ENCODE measurements at places on chromosomes 3 and 15.

DNA sequence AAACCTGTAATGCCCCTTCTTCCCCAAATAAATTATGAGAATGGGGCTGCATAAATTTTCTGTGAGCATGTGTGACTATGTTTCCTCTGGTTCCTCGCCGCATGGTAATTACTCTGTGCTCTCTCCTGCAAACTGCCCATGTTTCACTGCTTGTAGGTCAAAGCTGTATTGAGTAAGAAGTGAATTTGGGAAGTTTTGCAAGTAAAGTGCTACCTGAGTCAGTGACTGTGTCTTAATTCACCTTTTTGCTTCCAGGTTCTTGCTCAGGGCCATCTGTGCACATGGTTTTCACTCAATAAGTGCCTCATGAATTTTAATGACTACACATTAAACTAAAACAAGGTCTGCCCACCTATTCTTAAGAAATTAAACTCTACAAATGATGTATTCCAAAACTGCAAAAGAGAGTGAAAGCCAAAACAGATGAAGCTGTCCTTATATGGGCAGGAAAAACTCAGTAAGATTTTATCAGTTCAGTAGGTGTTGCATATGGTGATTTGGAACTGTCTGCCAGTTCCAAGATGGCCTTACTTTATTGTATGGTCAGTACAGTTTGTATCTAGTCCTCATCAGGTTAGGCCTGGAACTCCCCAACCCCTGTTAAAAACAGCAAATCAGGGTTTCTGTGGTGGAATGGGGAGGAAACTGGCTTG, 100.0 kb downstream of the LPP start:
- no peak for DNase-seq

DNA sequence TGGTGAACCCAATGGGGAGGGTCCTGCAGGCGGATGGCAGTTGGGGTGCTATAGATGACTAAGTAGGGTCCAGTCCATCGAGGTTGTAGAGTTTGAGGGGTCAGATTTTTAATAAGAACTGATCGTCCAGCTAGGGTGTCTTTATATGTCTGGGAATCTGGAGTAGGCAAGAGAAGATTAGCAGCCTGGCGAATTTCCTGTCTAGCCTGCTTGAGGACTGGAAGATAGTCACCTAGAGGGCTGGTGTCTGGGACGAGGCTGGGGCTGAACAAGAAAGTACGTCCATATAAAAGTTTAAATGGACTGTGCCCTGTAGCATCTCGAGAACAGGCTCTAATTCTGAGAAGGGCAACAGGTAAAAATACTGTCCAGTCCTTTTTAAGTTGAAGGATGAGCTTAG, 6.7 kb upstream of the IP6K2 start:
- DNase-seq: no peak

GRCh38 chr15:101120987-101121386, 130.9 kb downstream of the CHSY1 start:
- DNase-seq: no peak

- peak; percentile 18 for DNase-seq
These were observed 116.1 kb upstream of the KLHL25 start for GRCh38 chr15:85910834-85911233.

- no peak for DNase-seq
These were observed 8.3 kb upstream of the PIGZ start for GRCh38 chr3:196976941-196977340.

DNA sequence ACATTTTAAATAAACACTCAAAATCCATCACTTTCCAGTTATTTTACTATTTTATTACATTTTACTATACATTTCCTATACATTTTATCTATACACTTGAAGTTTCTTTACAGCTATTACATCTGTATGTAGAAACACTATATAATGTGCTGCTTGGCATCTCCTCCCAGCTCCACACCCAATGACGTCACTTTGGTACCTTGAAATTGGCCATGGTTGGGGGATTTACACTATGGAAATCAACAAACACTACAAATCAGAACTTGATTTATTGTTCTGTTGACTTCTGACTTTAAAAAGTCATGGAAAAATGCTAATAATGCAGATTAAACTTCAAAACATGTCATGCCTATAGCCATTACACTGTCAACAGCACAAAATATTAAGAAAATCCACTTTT, 48.9 kb upstream of the STT3B start:
- no peak for DNase-seq

DNA sequence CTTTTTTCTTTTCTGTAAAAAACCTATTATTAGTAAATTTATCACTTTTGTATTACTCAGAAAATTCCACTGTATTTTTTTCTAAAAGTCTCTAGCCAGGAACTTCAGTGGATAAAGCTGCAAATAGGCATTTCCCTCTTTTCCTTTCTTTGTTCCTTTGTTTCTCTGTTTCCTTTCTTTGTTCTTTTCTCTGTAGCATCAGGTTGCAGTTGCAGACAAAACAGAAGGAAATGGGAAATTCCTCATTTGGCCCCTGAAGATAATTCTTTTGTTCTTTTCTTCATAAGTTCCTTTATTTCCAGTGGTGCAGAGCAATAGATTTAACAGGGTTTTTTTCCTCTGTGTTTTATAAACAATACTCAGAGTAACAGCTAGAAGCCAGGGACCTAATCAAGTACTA, 416.5 kb downstream of the TBL1XR1 start:
- DNase-seq: no peak

DNA sequence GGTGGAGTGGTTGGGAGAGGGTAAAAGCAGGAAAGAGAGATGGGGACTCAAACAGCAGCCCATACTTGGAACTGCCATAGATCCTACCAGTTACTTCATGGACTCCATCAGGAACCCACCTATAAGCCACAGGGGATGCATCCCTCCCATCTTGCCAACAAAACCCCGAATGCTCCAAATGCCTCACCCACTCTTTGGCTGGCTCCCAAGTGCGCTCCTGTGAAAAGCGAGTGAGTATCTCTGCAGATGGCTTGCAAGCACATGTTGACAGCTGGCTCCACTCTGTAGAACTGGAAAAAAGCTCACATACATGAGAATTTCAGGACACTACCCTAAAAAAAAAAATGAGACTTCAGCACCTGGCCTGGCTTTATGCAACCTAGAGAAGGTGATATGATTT, 151.0 kb downstream of the UBE3A start:
- no peak for DNase-seq

GRCh38 chr15:91482799-91483198, 370.7 kb upstream of the SLCO3A1 start:
- no peak for DNase-seq

- DNase-seq: no peak
These were observed 96.0 kb upstream of the TSC22D2 start for GRCh38 chr3:150312018-150312657.

- DNase-seq: no peak
These were observed 390.2 kb downstream of the NR2F2 start for GRCh38 chr15:96720656-96721055.

GRCh38 chr3:187811585-187812250, 66.5 kb upstream of the BCL6 start:
- no peak for DNase-seq

GRCh38 chr3:115553796-115554486, 69.4 kb upstream of the GAP43 start:
- no peak for DNase-seq

GRCh38 chr15:86743283-86743903, 663.7 kb downstream of the AGBL1 start:
- DNase-seq: no peak

- no peak for DNase-seq
These were observed 18.5 kb downstream of the LIMD1 start for GRCh38 chr3:45612918-45613602.

DNA sequence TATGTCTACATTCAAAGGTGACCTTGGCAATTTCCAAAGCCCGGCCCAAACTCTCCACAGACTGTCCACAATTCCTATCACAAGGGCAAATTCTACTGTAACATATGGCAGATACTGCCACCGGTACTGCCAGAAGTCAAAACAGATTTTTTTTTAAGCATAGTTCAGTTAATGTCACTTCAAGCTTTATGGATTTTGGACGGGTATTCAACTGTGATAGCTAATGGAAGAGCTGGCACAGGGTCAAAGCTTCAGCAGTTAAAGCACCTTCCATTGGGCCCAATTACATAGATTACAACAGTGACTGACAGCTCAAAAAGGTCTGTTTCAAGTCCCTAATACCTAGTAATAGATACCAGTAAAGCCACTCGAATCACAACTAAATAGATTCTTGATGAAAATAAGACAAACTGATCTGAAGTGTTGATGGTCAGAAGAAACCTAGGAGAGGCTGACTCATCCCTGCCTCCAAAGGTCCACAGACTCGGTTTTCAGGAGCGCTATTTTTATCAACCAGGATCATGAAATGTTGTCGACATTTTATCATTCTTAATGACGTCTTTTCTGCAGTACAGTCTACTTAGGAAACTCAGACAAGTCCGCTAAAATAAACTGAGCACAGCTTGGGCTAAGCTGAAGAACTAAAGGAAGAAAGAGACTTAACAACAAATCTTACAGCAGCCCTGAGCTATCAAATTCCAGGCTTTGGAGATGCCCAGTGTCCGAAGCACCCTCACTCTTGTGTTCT, 38.7 kb downstream of the ANXA2 start:
- DNase-seq: no peak

DNA sequence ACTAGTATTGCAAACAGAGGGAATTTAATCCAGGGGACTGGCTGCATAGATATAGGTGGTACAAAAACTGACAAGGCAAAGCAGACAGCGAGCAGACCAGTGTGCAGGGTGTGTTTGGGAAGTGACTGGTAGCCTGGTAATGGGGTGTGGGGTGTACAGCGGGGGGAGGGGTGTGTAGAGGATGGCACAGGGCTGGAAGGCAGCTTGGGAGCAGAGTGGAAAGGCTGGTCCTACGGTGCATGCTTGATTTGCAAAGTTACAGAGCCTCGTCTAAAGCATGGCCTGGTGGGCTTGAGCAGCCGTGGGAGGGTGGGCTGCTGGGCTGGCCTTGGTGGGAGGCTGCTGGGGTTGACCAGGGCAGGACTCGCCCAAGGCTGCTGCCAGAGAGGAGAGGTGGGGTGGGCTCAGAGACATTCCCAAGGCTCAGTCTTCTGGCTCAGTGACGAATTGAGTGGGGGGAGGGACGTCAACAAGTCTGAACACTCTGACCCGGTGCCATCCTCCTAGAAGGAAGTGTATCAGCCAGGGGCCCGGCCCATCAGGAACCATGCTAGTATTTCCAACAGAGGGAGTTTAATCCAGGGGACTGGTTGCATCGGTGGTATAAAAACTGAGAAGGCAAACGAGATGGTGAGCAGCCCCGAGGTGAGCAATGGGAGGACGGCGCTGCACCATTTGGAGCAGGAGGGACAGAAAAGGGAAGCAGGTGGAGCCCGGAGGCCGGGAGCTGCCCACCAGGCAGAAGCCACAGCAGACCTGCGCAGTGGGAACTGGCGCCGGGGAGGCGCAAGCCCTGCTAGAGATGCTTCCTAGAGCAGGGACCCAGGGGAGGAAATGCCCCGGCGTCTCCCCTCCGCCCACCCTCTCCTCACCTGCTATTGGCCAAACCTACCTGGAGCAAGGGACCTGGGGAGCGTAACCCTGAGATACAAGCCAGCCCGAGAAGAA, 29.2 kb downstream of the CPN2 start:
- no peak for DNase-seq

DNA sequence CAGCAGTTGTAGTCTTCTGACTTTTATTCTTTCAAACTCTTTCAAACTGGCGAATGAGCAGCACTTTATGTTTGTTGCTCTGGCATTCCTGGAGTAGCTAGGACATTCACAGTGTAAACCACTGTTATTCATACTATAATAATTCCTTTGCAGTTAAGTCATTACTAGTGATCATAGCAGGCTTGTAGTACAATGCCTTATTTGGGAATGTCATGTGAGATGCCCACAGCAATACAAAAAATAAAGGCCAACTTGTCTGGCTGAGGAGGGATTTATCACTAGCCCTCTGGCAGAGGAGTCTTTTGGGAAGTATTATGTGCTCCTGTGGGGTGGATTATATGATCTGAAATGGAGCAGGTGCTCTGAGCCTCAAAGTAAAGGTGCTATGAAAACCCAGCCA, 197.2 kb downstream of the VGLL3 start:
- DNase-seq: no peak

DNA sequence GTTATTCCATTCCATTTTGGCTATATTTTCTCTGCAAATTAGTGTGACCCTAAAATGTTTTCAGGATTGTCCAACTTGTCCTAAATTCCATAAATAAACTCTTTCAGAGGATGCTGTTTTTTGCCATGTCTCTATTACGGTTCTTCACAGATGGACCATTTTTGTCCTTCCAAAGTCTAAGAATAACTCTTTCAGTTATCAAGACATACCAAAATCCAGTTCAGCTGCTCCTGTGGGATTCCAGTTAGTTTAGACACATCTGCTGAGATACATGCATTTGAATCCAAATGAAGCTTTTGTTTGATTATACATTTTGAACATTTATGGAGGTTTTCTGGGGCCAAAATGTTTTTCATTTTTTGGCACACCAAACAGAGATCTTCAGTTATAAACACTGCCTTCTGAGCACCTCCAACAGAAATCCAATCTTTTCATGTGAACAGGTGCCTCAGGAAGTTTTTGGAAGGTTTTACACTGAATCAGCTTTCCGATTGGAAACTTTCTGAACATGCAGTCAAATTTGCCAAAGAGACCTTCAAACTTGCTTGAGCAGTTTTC, 80.7 kb downstream of the TIGIT start:
- no peak for DNase-seq

DNA sequence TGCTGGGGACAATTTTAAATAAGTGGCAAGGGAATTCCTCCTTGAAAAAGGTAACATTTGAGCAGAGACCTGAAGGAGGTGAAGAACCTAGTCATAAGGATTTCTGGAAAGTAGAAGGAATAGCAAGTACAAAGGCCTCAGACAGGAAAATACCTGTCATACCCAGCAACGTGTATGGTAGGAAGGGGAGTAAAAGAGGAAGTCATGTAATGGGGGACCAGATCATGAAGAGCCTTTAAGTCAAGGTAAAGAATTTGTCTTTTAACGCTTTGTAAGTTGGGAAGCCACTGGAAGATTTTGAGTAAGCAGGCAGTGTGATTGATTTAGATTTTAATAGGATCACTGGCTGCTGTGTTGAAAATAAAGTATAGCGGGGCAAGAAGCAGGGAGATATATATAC, 43.4 kb upstream of the FAH start:
- DNase-seq: no peak

- no peak for DNase-seq
These were observed 44.0 kb upstream of the ALCAM start for GRCh38 chr3:105322570-105323273.

DNA sequence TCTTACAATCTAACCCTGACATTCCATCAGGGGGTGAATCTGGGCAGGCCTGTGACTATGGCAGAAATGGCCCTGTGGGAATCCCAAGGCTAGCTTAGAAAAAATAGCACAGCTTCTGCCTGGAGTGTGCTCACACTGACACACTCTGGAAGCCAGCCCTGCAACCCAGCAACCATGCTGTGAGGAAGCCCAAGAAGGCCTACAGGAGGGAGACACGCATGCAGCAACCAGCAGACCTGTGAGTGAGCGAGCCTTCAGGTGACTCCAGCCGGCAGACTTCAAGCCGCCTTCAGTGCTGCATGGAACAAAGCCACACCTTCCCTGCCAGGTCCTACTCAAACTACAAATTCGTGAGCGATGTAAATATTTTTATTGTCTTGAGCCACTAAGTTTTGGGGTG, 26.1 kb downstream of the RAB6B start:
- DNase-seq: no peak

Measured in hippocampal formation (tissue), 2 donors.